ENCODE measurements at places on chromosomes 6 and 20.

GRCh38 chr6:37256692-37257319 is 766 bp upstream of the TBC1D22B start:
- DNase-seq = no peak

GRCh38 chr20:33105316-33105924 is 26.0 kb downstream of the BPIFB4 start:
- DNase-seq = no peak

DNA sequence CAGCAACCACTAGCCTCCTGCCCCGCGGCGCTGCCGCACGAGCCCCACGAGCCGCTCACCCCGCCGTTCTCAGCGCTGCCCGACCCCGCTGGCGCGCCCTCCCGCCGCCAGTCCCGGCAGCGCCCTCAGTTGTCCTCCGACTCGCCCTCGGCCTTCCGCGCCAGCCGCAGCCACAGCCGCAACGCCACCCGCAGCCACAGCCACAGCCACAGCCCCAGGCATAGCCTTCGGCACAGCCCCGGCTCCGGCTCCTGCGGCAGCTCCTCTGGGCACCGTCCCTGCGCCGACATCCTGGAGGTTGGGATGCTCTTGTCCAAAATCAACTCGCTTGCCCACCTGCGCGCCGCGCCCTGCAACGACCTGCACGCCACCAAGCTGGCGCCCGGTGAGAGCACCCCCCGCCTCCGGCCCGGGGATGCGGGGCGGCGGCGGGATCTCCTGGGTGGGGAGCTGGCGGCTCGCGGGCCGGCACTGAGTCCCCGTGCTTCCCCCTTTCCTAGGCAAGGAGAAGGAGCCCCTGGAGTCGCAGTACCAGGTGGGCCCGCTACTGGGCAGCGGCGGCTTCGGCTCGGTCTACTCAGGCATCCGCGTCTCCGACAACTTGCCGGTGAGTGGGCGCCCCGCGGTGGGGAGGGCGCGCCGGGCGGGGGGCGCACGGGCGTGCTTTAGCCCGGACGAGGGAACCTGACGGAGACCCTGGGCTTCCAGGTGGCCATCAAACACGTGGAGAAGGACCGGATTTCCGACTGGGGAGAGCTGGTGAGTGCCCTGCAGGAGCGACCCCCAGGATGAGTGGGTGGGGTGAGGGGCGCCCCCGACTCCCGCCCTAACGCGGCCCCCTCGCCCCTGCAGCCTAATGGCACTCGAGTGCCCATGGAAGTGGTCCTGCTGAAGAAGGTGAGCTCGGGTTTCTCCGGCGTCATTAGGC is 585 bp downstream of the PIM1 start:
- peak; percentile 67 for DNase-seq

- no peak for DNase-seq
These were observed 176.7 kb downstream of the CLIC5 start for GRCh38 chr6:45838996-45839395.

DNA sequence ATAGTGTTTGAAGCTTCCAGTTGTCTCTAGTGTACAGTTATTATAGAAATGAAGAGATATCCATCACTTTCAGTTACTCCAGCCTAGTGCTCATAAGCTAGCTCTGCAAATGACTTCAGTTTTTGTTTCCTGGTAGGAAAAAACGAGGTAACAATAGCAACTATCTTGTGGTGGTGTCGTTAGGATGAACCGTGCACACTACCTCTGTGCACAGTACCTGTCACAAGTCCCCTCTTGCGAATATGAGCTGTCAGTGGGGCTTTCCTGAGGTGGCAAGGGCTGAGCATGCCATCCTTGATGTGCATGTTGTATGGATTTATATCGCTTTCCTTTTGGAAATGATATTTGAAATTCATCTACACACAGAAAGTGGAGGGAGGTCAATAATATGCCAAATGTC is 151.8 kb downstream of the ARID1B start:
- DNase-seq = no peak

DNA sequence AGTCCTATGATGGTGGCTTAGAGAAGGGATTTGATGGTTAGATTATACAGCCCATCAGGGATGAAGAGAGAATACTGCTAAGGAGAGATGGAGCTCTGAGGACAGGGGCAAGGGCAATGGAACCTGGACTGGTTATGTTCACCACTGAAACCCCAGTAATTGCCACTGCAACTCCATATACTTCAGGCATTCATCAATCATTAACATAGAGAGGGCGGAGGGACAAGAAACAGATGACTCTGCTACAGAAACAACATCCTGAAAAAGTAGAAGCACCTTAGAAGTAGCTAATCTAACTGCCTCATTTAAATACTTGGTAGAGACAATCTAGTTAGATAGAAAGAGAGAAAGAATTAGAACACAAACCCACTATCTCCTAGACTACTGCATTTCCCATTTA is 89.8 kb downstream of the MDN1 start:
- DNase-seq = no peak

DNA sequence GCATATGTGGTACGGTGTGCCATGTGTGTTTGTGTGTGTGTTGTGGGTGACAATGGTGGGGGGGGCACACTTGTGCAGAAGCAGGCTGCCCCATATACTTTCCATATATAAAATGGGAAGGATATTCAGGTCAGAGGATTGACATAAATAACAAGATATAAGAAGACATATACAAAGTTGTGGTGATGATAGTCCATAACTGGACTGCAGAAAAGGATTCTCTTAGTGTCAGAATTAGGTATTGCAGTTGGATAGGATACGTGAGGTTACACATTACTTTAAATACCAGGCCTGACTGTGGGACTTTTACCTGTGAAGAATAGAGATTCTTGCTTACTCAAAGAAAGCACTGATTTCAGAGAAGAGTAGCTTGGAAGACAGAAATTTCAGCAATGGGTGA is 1260.3 kb downstream of the EPHA7 start:
- DNase-seq = no peak

DNA sequence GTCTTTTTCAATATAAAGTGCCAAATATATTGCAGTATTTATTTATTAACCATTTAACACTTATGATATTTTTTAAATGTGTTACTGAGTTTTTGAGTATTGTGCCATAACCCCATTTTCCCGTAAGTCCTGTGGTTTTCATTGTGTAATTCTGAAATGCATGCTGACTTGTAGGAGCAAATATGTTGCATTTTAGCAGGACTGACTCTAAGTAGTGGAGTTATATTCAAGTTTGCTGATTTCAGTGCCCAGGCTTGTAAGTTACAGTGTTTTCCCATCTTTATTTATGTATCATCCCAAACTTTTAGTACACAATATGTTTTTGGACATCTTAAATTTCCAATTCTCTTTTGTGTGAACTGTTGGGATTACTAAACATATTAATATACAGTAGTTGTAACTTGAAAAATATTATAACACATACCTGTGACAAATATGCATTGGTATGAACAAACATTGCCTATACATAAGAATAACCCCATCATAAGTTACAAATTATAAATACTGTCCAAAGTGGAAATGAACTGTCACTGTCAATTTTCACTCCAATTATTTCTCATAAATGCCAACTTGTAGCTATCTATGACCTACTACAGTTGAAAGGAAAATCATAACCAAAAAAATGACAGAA is 179.3 kb upstream of the RUNX2 start:
- DNase-seq = no peak

GRCh38 chr6:111597291-111598086 is 8.2 kb downstream of the TRAF3IP2 start:
- DNase-seq = no peak

- no peak for DNase-seq
These were observed 11.3 kb upstream of the SERPINB1 start for GRCh38 chr6:2852921-2853322.

- DNase-seq = no peak
These were observed 379.5 kb upstream of the SULF2 start for GRCh38 chr20:48164566-48165400.

DNA sequence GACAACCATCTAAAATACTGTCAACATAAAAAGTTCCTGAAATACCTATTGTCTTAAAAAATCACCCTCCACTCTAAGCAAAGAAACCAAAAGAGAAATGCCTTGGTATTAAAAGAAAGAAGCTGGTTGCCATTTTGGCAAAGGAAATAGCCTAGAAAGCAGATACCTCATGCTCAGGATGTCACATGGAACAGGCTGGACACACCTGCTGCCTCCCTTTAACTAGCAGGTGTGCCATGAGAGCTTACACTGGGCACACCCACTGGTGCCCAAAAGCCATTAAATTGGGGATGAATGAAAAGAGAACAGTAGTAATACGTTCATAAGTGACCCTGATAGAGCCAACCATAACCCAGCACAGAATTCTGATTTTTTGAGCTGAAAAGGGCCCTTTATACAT is 1.5 kb downstream of the SLC23A2 start:
- no peak for DNase-seq

DNA sequence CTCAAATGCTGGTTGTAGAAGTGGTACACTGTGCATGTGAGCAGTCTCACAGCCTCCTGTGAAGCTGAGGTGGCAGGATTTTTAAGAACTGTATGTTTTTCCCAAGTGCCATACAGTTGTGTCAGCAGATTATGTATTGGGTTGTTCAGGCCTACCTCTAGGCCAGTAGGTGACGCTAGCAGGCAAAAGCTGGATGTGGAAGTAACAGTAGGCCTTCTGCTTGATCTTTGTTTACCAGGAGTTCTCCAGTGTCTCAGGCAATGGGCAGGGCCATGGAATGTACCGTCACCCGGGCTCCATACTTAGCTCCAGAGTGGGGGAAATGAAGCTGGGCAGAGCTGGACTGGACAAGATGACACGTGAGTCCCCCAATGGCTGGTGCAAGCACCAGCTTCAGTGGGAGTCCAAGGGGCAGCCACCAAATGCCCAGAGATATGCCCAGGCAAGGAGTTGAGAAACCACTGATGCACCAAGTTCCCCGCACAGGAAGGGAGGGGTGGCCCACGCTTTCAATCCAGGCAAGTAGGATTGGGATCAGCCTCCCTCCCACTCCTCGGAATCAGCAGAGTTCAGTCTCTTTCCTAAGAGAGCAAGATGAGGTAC is 289.7 kb downstream of the HTR1B start:
- DNase-seq = no peak

GRCh38 chr6:38178584-38178886 is 359.0 kb downstream of the ZFAND3 start:
- no peak for DNase-seq

DNA sequence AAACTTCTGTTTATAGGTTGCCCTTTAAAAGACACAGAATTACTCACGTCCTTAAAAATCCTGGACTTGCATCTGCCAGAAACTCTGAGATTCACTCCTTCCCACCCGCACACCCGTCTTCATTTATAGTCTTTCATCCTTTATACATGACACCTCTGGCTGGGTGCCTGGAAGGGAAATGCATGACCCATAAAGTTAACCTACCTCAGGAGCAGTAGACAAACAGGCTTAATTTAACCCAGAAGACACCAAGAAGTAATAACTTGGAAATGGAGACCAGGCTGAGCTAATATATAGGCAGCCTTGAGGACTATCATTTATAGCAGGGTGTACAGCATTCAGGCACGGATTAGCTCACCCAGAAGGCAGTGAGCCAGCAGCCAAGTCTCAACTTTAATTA is 429.0 kb upstream of the NRSN1 start:
- no peak for DNase-seq

DNA sequence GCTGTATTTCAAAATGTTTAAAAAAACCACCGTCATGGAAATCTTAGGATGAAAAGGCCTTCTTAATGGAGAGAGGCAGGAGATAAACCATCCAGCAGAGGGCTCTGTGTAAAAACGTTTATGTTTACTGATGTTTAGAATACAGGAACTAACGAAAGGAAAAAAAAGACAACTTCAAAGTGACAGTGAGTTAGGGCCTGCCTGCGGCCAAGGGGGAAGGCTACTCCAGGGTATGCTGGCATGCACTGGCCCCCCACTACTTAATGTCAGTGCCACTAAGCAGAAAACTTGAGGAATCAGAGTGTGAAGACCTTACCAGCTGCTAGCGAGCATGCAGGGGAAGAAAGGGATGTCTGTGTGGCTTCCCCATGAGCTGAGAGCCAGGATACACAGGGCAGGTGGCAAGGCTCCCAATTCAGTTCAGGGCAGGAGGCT is 47.7 kb downstream of the AKAP7 start:
- peak; percentile 9 for DNase-seq

DNA sequence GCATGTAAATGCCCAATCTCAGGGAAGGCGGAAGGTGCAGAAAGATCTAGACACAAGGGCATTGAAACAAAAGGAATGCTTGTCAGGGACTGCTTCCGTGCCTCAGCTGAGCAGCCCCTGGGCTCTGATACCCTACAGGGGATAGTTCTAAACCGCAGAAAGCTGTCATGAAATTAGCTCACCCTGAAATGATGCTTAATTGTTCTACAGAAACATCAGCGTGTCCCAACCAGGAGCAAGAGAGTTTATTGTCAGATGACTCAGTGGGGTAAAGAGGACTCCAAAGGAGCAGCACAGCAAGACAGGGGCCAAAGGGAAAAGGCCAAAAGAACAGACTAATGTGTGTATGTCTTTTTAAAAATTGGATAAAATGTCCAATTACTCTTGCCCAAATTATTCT is 258.4 kb upstream of the JARID2 start:
- DNase-seq = no peak

DNA sequence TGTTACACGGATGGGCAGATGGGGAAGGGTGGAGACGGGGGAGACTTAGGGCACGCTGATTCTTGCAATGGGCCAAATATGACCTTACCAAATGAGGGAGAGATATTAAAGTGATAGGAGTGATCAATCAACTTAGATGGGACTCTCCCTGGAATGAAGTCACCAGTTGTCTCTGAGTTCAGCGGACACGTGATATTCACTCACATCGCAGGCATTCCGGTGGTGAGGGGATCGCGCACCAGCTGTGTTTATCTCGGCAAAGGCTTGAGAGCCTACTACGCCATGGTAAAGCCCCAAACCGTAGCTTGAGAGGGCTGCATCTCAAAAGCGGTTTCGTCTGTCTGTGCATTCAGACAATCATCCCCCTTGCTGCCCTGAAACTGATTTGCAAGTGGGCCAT is 5.5 kb downstream of the BMP7 start:
- no peak for DNase-seq

GRCh38 chr6:22468256-22468965 is 101.0 kb upstream of the HDGFL1 start:
- DNase-seq = no peak

- DNase-seq = no peak
These were observed 55.3 kb upstream of the JAG1 start for GRCh38 chr20:10728873-10729670.

DNA sequence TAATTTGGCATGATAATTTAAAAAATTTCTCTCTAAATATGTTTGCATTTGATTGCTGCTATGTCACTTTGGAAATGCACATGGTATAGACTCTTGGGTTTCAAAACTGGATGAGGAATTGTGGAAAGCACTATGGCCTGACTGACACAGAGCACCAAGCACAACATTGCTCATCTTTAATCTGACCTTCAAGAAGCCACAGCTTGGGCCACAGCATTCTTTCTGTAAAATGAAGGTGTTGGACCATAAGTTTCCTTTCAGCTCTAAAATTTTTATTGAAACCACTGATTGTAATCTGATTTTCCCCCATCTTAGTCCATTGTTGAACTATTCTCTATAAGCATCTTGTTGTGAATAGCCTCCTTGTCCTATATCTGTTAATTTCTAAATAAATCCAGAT is 41.0 kb downstream of the QKI start:
- DNase-seq = no peak

- no peak for DNase-seq
These were observed 21.2 kb upstream of the NHSL1 start for GRCh38 chr6:138520463-138520862.

Measured in stimulated activated naive CD8-positive, alpha-beta T cell treated with anti-CD3 and anti-CD28 coated beads, Interleukin-15, amount 100 ng/mL, for 72 hours (primary cell).